RWPE1 (cell line): ENCODE measurements at places on chromosomes 12 and 14.

GRCh38 chr14:45790293-45790692, 537.3 kb upstream of the MIS18BP1 start:
- no peak for DNase-seq

DNA sequence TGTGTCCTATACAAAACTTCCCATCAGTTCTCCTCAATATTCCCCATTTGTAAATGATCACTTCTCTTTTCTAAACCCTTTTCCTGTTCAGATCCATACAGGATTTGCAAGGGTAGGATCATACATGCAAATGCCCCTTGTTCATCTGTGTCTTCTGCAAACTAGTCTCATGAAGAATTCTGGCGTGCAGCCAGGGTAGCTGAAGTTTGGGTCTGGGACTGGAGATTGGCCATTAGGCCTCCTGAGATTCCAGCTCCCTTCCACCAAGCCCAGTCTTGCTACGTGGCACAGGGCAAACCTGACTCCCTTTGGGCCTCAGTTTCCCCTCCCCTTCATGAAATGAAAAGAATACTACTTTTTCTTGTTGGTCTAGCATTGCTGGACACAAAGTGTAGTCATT, 11.3 kb downstream of the C3AR1 start:
- no peak for DNase-seq

- DNase-seq = no peak
These were observed 353.0 kb downstream of the RAD51B start for GRCh38 chr14:68172627-68173026.

GRCh38 chr12:13745111-13745860, 236.1 kb downstream of the GRIN2B start:
- DNase-seq = no peak

DNA sequence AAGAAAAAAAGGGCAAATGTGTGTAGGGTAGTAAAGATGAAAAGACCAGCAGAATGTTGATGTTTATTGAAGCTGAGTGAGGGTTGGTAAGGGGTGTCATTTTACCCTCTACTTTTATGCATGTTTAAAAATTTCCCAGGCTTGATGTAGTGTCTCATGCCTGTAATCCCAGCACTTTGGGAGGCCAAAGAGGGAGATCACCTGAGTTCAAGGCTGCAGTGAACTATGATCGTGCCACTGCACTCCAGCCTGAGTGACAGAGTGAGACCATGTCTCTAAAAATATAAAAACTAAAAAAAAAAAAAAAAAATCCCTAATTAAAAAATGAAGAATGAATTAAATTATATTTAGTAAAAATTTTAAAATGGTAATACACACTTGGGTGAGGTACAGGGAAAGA, 8.5 kb downstream of the SEL1L start:
- no peak for DNase-seq

- DNase-seq = no peak
These were observed 243.1 kb downstream of the AKAP6 start for GRCh38 chr14:32571995-32572866.

- DNase-seq = no peak
These were observed 133.5 kb downstream of the BICD1 start for GRCh38 chr12:32240162-32240561.

- DNase-seq = peak; percentile 15
These were observed 24.7 kb upstream of the MYBPC1 start for GRCh38 chr12:101570047-101570446.

- DNase-seq = no peak
These were observed 124.5 kb downstream of the SLC8A3 start for GRCh38 chr14:70064136-70064865.

DNA sequence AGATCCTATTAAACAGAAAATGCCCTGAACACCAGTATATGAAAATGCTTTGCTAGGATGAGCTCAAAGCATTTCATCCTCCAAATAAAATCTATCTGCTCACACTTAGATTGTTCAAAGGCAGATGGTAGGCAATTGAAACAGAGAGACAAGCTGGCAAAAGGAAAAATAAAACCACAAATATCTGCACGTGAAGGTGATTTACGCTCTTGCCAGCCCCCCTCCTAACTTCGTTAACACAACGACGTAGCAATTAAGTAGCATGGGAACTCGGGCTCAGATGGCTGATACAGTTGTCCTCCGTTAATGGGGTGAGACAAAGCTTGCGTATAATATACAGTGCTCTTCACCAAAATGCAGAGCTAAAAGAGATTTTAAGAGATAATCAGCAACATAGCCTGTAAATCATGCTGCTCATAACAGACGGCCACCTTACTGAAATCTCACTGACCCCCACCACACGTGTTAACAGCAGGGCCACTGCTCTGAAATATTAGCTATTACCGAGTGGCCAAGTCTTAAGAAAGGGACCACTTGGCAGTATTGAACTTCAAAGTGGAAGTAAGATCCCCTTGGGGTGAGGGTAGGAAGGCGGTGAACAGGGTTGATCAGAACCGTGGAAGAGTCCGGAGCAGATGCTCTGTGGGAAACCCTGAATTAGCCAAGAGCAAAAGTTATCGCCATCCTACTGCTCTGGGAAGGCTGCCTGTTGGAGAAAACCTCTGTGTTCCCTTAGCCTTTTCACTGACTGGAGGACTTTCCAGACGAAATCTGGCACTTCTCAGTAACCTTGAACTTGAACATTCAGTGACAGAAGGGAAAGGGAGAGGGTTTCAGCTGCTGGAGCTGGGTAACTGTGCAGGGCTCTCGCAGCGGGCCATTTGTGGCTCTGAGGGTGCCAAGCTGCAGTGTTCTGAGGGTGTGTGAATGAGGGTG, 23.1 kb downstream of the ETV6 start:
- no peak for DNase-seq

- no peak for DNase-seq
These were observed 15.3 kb downstream of the NKX2-1 start for GRCh38 chr14:36504771-36505175.

DNA sequence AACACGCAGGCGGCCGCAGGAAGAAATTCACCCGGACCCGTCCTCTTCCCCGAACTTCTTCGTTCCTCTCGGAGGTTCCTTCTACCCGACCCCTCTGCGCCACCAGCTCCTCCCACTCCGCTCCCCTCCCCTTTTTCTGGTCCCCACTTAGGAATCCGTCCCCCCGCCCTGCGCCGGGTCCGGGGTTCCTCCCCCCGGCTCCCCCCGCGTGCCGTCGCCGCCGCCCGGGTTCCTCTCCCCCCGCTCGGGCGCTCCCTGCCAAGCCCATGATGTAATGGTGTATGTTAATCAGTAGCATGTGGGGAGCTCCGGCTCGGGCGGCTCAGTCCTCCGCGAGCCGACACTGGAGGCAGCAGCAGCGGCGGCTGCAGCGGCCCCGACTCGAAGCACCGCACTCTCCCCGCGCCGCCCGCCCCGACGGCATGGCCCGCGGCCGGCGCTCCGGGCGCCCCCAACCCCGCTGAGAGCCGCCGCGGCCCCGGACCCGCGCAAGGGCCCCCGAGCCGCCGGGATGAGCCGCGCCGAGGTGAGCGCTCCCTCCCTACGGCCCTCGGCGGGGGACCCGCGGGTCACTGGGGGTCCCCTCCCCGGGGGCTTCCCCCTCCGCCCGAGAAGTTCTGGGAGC, 1.0 kb upstream of the SAMD4A start:
- DNase-seq = peak; percentile 90

GRCh38 chr14:44730860-44731259, 223.8 kb upstream of the FSCB start:
- no peak for DNase-seq

GRCh38 chr14:36857136-36857535, 195.5 kb downstream of the PAX9 start:
- DNase-seq = no peak

DNA sequence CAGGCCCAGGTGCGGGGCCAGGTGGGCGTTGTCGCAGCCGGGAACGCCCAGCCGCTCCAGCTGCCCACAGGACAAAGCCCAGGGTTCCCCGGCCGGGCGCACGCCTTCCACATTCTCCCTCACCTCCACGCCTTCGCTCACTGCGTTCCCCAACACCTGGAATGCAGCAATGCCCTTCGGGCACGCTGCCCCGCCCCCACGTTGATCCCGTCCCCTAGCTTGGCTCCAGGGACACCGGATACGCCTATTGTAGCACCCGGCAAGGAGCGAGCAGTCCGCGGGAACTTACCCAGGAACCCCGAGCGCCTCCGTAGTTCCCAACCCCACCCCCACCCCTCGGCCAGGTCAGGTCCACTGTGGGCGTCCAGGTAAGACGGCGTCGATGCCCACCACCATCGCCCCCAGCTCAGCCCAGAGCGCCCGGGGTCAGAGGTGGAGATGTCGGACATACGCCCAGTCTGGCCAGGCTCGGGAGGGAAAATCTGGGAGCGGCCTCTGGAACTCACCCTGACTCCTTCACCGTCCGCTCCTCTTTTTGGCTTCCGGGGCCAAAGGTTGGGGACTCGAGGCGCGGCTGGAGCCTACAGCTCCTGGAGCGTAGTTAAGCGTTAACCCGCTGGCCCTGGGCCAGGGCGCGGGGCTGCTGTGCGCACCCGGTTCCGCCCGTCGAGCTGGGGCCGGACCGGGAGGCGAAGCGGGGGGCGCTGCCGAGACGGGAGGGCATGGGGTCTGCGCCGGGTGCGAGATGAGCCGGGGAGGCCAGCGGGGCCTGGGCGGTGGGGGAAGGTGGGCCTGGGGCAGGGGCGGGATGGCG, 594 bp upstream of the CEP170B start:
- peak; percentile 83 for DNase-seq

- DNase-seq = no peak
These were observed 70.0 kb upstream of the DICER1 start for GRCh38 chr14:95227279-95227860.

GRCh38 chr14:90547250-90547649, 150.4 kb downstream of the CALM1 start:
- DNase-seq = no peak

GRCh38 chr14:69861025-69861569, 18.1 kb upstream of the SMOC1 start:
- no peak for DNase-seq

DNA sequence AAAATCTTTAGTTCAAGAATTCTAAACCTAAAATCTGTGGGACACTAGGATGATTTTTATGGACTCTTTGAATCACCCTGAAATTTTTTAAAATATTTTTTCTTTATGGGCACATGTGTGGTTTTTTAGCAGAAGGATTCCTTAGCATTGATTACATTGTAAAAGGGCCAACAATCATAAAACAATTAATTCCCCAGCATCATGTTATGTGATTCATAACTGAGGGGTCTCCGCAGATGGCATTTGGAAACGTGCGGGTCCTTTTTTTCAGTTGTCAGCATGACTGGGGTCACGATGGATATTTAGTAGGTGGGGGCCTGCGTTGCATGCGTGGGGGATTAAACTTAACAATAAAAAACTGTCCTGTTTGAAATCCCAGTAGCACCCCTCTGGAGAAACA, 52.5 kb downstream of the NTF3 start:
- no peak for DNase-seq
